NCI-H1694 (cell line): ENCODE measurements at places on chromosomes 12 and 14.
A peak's percentile ranks its signal among the peaks of the same experiment; 100 is the strongest.

- DNase-seq = no peak
Measured at GRCh38 chr12:114668151-114668885, 15.7 kb downstream of the TBX3 start.

DNA sequence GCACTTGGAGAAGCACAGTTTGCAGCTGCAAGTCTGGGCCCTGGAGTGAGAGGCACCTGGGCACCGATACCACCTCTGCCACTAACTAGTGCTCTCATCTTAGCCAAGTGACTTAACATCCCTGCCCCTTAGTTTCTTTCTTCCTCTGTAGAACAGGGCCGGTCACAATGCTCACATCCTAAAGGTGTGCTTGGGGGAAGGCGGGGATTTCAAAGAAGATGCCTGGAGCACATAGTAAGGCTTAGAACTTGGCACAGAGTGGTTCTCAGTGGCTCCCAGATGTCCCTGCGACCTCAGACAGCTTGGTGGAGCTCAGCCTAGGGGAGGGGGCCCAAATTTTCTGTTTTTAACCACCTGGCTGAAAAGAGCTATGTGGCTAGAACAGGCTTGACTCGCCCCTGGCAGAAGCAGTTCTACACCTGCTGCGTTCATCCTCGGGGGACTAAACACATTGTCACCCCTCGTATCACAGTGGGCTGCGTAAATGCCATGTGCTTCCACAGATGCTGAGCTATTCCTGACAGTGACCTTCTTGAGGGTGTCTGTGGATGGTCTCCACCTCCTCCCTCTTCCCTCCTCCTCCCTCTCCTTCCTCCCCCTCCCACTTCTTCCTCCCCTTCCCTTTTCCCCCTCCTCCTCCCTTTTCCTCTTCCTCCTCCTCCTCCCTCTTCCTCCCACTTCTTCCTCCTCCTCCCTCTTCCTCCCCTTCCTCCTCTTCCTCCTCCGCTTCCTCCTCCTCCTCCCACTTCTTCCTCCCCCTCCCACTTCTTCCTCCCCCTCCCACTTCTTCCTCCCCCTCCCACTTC is 112.1 kb downstream of the PHETA1 start:
- no peak for DNase-seq

GRCh38 chr12:13613297-13613696 is 368.1 kb downstream of the GRIN2B start:
- no peak for DNase-seq

DNA sequence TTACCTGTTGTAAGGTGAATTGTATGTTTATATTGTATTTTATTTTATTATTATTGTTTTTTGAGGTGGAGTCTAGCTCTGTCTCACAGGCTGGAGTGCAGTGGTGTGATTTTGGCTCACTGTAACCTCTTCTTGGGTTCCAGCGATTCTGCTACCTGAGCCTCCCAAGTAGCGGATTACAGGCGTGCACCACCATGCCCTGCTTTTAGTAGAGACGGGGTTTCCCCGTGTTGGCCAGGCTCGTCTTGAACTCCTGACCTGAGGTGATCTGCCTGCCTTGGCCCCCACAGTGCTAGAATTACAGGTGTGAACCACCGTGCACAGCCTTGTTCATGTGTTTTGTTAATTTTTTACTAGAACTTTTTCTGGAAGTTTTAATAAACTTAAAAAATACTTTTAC is 3.8 kb downstream of the ATF7IP start:
- no peak for DNase-seq

GRCh38 chr14:55071870-55072640 is 20.6 kb downstream of the MAPK1IP1L start:
- no peak for DNase-seq

- DNase-seq = no peak
Measured at GRCh38 chr12:62248873-62249272, 11.3 kb upstream of the USP15 start.

- no peak for DNase-seq
Measured at GRCh38 chr12:123532808-123533649, 490 bp downstream of the RILPL1 start.

- DNase-seq = no peak
Measured at GRCh38 chr12:2244013-2244861, 191.4 kb downstream of the CACNA1C start.

DNA sequence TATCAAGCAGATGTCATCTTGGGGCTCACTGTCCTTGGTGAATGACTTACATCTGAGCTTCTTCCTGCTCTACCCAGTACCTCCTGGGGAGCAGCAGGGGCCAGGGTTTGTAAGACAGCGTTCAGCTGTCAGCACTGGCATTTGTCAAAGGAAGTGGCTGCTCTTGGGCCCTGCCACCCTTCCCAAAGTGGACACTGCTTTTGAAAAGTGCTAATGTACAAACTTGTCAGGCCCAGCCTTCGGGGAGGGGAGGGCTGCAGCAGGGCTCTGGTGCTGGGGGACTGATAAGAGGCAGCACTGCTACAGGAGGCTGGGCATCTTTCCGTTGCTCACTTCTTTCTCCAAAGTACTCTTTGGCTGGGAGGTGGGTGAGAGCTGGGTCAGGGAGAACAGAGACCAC is 59.8 kb upstream of the RBM19 start:
- DNase-seq = no peak

DNA sequence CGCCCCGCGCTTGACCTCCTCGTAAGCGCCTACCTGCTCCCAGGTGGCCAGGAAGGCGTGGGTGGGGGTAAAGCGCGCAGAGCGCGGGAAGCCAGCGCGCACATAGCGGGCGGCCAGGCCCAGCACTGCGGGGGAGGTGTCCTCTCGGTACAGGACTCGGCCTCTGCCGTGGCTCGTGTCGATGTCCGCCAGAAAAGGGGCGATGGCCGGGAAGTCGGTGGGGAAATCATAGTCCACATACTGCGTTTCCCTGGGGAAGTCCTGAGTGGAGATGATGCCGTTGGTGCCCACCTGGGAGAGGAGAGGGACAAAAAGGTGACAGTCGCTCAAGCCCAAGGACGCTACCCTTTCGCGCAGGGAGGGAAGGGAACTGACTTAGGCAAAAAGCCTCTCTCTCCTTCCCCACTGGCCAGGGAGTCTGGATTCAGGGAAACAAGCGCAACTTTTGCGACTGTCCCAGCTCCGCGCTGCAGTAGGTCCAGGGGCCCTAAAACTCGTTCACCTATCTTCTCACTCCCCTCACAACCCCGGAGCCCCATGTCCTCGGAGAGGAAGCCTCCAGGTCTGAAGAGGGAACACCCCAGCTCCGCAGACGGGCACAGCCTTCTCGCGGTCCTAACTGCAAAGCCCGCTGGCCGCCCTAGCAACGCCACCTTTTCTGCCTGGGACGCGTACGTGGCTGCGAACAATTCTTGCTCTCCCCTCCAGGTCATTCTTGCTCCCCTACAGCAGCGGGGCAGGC is 815 bp downstream of the NID2 start:
- no peak for DNase-seq

GRCh38 chr14:105018414-105018813 is 2.5 kb downstream of the CDCA4 start:
- DNase-seq = no peak

- DNase-seq = no peak
Measured at GRCh38 chr12:10031771-10032175, 1.3 kb downstream of the CLEC9A start.

GRCh38 chr12:1533602-1534304 is 60.6 kb downstream of the FBXL14 start:
- no peak for DNase-seq

DNA sequence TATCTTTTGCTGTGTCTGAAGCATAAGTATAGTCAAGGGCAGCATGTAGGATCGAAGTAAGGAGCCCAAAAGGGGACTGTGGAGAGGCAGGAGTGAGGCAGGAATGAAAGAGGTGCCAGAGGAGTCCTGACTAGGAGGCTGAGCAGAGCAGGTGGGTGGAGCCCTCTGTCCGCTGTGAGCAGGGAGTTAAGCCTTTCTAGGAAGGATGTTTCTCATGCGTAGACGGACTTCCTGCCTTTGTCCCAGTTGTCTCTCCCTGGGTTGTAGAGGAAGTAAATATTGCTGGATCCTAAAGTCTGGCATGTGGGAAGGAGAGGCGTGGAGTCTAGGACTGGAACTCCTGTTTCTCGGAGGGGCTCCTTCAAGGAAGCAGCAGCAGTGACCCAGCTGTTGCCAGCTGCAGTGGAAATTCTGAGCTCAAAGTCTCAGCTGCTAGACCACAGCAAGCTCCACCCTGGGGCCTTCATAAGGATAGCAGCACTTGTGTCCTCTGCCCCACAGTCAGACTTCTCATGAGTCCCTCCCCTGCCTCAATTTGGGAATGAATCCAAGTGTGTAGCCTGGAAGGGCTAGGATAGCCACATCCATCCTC is 44.0 kb downstream of the RBMS2 start:
- no peak for DNase-seq

DNA sequence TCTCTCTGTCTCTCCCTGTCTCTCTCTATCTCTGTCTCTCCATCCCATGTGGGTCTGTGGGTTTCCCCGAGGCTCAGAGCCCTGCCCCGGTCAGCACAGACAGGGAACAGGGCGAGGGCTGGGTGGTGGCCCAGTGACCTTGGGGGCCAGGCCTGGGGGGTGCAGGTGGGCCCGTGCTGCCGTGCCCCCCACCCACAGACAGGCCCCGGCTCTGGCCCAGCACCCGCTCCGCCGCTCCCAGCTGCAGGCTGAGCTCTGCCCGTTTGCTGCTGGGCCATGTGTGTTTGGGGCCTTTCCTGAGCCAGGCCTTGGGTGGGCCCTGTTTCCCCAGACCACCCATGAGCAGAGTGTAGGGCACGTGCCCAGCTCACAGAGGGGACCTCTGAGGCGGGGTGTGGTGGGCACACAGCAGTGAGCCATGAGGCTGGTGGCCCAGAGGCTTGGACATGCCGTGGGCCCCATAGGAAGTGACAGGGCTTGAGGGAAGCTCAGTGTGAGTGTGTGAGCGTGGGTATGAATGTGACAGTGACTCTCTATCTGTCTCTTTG is 51.0 kb downstream of the TMEM121 start:
- no peak for DNase-seq

- no peak for DNase-seq
Measured at GRCh38 chr14:102784892-102785594, 7.8 kb downstream of the TRAF3 start.

GRCh38 chr14:97931273-97931672 is 1134.1 kb downstream of the VRK1 start:
- no peak for DNase-seq

DNA sequence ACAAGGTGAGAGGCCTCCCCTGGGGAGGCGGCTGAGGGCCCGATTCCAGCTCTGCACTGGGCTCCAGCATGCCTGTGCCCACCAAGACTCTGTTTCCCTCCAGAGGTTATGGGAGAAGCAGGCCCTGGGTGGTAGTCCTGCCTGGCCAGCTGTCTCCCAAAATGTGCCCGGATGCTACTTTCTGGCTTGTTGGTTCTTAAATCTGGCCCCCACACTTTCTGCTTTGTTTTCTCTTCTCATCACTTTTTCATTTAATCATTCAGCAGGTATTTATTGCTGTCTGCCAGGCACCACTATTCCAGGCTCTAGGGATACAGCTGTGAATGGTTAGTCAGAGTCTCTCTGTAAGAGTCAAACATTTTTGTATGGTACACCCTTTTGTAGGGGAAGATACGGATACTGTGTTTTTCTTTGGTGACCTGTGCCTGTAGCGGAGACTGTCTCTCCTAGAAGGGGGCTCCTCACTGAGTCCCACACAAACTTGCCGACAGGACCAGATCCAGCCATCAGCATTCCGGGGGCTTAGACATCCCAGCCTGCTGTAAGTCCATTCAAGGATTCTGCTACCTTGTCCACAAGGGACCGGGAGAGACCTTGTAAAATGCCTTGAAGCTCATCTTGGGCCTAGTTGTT is 3.8 kb downstream of the DHRS2 start:
- no peak for DNase-seq

DNA sequence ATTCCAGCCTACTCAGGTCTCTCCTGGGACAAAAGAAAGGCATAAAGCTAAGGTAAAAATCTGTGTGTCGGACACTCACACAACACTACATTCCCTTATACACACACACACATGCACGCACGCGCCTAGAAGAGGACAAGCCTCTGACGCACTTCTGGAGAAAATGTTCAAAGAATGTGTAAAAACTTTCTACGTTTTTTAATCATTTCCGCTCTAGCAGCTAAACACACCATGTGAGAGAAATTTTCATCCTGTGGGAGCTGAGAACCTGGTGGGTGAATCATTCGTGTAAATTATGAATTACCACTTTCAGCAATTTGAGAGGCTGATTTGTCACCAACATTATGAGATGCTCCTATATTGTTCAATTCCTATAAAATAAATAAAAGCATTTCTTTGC is 494.5 kb downstream of the TMEM132D start:
- DNase-seq = no peak

DNA sequence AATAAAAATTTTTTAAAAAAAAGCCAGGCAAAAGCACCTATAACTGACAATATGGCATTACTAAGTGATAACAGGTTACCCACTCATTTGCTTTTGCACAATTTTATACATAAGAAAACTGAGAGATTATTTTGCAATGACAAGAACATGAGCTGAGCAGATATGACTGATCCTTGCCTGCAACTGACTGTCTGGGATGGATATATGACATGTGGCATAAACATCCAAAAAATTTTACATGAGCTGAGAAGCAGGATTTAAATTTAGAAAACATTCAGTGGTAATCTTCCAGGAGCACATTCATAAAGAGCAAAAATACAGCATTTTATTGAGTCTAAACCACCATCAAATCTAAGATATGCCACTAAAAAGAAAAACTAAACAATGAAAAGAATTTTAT is 125.3 kb upstream of the TMEM233 start:
- DNase-seq = no peak

GRCh38 chr12:69900720-69901131 is 75.7 kb downstream of the MYRFL start:
- DNase-seq = peak; percentile 90

DNA sequence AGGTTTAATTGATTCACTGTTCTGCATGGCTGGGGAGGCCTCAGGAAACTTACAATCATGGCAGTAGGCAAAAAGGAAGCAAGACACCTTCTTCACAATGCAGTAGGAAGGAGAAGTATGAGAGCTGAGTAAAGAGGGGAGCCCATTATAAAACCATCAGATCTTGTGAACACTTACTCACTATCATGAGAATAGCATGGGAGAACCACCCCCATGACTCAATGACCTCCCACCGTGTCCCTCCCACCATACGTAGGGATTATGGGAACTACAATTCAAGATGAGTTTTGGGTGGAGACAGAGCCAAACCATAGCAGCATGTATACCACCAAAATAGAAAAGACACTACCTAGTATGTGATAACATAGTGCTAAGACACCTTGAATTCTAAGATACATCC is 2.9 kb upstream of the HMGA2 start:
- DNase-seq = no peak

GRCh38 chr14:104358528-104359300 is 220.3 kb downstream of the KIF26A start:
- no peak for DNase-seq

GRCh38 chr14:45807178-45807899 is 554.3 kb upstream of the MIS18BP1 start:
- DNase-seq = no peak

DNA sequence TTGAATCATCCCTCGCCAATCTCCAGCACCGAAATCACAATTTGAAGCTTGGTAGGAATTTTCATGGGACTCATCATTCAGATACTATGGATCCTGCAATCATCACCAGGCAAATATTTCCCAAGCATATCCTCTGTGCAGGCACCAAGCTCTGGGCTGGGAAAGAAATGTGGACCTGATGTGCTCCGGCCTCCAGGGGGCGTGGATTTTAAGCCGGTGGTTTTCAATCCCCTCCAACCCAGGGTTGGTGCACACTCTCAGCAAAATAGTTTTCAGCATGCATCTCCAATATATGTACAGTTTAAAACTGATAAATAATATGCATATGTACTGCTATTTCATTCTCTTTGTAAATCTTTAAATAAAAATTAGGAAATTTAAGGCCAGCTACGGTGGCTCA is 98.9 kb downstream of the RBM19 start:
- no peak for DNase-seq
